ENCODE measurements at places on chromosomes 1 and 21.

- no peak for DNase-seq
Observed at GRCh38 chr1:9126511-9126910, 2.4 kb downstream of the GPR157 start.

- no peak for DNase-seq
Observed at GRCh38 chr1:54866801-54867716, 19.9 kb downstream of the DHCR24 start.

DNA sequence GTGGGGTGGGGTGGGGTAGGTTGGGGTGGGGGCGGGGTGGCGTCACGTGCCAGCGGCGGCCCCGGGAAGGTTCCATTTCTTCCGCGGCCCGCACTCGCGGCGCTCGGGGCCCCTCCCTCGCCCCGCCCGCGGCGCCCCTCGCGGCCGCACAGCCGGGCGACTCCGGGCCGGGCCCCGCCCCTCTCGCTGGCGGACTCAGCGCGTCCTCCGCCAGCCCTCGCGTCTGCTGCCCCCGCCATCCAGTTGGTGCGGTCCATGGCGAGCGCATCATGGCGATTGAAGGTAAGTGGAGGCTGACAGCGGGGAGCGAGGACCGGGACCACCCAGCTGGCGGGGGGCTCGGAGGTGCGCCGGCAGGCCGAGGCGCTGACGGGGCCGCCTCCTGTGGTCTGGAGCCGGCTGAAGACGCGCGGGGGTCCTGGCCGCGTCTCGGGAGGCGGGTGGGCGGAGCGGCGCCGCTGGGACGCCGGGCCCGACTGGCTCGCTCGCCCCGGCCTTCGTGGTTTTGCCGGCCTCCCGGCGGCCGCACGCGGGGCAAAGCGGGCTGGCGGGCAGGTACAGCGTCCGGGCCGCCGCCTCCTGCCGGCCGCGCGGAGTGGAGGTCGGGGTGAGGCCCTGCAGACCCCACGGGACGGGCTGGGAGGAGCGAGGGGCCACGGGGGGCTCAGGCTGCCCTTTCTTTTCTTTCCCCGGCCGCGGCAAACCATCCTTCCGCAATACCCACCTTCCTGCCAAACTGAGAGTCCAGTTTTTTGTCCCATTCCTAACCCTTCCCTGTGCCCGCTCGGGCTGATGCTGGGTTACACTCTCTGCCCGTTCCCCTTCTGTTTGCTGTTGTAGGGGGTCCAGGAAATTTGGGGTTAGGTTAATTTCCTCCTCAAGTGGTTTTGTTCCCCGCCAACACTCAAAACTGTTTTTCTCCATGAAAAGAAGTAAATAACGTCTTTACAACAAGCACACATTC is at the start of gene SYT14:
SYT14 (plus strand) TSS at position 222 of the 964 bp plus-strand sequence; CDS start at position 270, 48 bp downstream.
- no peak for DNase-seq

GRCh38 chr1:202291961-202292712 is 49.6 kb downstream of the UBE2T start:
- no peak for DNase-seq

DNA sequence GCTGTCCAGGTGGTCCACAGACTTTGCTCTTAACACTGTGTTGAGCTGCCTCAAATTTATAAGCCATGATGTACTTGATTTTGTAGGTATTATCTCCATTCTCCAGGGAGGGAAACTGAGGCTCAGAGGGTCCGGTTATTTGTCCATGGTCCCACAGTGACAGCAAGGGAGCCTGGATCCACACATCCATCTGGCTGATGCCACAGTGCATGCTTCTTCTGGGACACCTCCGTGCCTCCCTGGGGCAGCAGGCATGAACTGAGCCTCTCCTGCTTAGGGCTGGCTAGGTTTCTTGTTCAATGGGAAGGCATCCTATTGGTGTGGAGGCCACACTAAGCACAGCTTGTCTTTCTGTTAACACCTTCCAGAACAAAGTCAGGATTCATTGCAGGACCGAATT is 317.3 kb downstream of the AJAP1 start:
- no peak for DNase-seq

GRCh38 chr1:231387770-231388669 is 34.1 kb downstream of the EGLN1 start:
- DNase-seq, result no peak

- DNase-seq, result no peak
Observed at GRCh38 chr1:10280439-10281350, 70.3 kb downstream of the KIF1B start.

GRCh38 chr1:109192433-109192832 is 21.3 kb upstream of the SARS1 start:
- no peak for DNase-seq

GRCh38 chr1:151915061-151915686 is 5.9 kb upstream of the THEM4 start:
- DNase-seq, result no peak

DNA sequence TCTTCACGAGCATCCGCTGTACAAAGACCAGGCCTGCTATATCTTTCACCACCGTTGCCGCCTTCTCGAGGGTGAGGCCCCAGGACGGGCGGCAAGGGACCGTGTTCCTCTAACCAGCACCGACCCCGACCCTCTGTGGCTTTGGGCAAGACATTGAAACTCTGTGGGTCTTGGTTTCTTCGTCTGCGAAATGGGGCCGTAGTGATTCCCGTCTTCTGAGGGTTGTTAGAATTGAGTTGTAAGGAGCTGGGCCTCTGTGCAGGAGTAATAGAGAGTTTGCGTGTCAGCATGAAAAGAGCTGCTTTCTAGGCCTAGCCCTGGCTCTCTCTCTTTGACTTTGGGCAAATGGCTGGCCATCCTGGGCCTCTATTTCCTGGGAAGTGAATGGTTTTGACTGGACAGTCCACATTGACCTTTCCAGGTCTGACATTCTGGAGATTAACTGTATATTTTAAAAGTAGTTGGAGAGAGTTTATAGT is 591 bp downstream of the MRPL37 start:
- no peak for DNase-seq

DNA sequence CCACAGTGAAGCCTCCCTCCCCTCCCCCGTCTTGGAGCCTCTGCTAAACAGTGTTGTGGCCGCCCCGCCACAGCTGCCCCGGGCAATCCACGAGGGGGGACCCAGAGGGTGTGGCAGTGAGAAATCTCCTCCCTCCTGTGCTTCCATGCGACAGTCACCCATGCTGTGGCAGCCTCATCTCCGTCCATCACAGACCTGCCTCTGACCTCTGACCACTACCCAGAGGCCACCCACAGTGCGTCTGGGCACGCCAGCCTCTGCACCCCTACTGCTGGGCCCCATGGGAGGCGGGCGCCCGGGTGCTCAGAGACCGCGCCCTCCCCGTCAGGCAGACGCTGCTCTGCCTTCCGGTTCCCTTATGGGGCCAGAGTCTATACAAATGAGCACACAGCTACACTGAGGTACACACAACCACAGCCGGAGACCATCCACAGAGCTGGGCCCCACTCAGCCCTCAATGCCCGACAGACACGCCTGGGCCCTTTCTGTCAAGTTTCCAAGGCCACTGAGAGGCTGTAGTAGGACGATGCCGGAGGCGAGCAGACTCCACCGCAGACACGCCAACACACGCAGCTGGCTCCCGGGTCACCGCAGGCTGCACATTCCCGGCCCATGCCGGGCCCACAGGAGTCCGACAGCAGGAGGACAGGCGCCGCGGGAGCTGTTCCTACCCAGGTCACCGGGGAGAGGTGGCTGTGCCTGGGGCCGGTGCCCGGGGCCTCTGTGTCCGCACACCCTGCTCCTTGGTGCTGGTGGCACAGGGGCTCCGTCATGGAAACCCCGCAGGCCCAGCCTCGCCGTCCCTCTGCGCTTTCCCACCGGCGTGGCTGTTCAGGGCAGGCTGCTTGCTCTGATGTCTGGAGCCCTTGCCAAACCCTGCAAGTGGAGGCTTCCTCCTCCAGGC is 23.9 kb upstream of the TMEM52 start:
- DNase-seq, result no peak

GRCh38 chr1:236176337-236177336 is 34.3 kb downstream of the GPR137B start:
- DNase-seq, result no peak

- no peak for DNase-seq
Observed at GRCh38 chr1:178196631-178197030, 102.7 kb downstream of the RASAL2 start.

DNA sequence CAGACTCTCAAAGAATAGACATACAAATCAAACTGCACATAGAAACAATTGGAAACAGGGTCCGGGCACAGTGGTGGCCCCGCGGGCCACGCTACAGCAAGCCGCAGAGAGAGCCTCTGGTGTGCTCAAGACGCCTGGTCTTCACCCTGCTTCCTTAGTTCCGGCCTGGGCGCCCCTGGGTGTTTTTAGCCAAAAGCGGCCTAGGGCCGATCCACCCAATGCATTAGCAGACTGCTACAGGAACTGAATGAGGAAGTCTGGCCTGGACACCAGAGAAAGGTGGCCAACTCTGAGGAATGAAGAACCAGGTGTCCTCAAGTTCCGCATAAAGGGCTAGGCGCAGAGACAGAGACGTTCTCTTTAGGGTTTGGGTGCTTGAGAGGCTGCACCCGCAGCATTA is 1.7 kb downstream of the PRRX1 start:
- no peak for DNase-seq

DNA sequence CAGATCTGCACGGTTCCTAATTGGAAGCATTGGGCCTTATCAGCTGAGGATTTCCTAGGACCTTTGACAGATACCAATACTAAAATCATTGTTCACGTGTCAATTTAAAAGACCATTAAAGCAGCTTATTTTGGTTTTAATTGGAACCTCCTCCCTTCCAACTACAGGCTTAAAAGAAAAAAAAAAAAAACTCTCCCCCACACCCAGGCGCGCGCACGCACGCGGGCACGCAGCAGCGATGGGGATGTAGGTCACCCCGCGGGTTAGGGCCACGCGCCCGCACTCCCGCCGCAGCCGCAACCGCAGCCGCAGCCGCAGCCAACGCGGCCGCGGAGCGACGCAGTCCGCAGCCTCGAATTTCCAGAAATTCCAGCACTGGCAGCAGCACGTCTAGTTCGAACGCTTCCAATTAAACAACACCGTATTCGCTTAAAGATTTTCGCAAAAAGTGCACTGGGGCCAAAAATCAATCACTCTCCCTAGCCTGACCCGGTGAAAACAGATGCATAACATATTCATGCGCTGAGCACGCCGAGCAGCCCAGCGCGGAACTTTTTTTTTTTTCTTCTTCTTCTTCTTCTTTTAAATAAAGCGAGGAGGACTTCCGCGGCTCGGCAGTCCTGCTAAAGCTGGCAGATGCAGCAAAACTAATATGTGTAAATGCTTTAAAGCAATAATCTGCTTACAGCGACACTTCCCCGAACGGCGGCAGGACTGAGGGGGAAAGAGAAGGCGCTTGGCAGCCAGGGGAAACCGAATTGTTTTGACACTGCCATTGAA is 13.3 kb upstream of the BARHL2 start:
- no peak for DNase-seq

DNA sequence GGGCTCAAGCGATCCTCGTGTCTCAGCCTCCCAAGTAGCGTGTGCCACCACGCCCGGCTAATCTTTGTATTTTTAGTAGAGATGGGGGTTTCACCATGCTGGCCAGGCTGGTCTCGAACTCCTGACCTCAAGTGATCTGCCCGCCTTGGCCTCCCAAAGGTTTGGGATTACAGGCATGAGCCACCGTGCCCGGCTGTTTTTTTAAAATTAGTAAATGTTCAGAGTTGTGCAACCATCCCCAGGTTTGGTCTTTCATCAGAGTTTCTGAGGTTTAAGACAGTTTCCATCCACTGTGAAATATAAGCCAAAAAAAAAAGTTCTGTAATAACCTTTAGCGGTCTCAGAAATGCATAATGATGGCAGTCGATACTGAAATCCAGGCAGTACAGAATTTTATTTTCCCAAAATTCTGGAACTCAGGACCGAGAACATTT is 550 bp upstream of the SYT11 start:
- no peak for DNase-seq

DNA sequence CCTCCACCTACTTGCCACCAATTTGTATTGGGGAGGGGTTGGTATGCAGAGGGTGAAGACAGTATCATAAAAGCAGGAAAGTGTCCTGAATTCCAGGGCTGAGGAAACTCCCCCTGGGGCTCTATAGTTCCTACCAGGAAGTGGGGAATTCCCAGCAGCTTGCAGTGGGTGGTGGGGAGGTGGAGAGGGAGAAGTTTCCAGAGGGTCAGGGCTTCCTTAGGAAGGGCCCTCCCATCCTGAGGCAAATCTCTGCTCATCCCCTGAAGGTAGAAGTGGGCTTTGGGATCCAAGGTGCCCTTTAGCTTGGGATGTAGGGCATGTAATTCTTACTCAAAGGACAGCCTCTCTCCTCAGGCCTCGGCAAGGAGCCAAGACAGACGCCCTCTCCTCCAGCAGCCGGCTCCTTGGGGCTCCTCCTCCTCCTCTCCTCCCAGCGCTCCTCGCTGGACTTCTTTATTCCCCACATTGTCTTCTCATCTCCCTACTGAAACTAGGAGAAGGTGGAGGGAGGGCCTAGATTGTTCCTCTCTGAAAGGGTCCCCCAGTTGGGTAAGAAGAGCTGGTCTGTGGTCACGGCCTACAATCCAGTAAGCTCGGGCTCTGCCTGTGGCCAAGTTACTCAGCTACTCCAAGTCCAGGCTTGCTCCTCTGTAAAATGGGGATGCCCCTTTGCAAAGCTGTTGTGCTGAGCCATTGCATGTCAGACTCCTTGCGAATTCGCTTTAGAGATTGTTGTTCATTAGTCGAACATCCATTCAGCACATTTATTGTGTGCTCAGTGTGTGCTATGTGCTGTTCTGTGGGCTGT is 17.9 kb upstream of the CSF1 start:
- no peak for DNase-seq

GRCh38 chr1:230427094-230427876 is 1.2 kb upstream of the PGBD5 start:
- DNase-seq, result no peak

DNA sequence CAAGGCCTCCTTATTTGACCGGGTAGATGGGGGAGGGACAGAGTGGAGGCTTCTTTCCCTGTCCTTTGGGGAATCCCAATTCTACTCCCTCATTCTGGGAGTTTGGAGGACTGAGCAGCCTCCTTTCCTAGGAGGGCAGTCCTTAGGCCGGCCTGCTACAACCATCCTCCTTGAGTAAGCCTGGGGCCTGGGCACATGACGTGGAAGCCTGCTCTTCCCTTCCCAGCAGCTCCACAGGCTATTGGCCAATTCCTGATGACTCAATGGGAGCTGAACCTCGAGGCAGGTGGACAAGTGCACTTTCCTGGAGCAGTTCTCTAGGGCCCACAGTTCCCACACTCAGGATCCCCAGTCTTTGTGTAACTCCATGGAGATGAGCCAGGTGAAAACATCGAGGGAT is 3.1 kb downstream of the KCNA10 start:
- no peak for DNase-seq

DNA sequence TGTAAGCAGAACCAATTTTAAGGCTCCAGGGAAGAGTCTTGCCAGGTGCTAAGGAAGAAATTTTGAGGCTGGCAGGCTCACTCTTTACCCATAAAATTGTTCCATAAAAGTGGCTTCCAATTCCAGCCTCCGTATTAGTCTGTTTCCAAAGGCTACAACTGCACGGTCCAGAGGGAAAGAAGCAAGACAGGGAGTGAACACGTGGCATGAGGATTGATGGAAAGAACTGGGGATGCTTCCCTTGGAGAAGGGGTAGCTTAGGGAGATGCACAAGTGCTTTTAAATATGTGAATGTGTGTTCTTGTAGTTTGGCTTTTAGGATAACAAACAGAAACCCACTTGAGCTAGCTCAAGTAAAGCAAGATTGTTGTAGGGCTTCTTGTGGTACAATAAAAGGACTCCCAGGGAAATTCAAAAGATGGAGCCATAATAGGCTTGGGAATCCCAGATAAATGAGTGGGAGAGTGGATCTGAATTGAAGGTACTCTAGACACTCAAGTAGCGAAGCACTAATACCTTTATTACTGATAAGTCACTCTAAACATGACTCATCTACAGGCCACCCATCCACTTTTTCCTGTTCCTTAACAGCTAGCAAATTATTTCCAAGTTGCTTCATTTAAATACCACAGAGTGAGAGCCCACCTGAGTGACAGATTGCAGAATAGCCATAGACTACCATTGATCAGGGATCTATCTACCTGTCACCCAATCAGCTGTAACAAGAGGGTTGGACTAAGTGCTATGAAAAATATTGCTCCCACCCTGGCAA is 34.8 kb upstream of the NPL start:
- no peak for DNase-seq
